Stimulated activated naive CD8-positive, alpha-beta T cell treated with anti-CD3 and anti-CD28 coated beads, Interleukin-15, amount 100 ng/mL, for 72 hours (primary cell): ENCODE measurements at places on chromosomes 6 and 20.

- DNase-seq: no peak
Measured at GRCh38 chr6:127391094-127391953, 47.9 kb upstream of the ECHDC1 start.

- no peak for DNase-seq
Measured at GRCh38 chr20:24149881-24150307, 161.3 kb upstream of the GGTLC1 start.

DNA sequence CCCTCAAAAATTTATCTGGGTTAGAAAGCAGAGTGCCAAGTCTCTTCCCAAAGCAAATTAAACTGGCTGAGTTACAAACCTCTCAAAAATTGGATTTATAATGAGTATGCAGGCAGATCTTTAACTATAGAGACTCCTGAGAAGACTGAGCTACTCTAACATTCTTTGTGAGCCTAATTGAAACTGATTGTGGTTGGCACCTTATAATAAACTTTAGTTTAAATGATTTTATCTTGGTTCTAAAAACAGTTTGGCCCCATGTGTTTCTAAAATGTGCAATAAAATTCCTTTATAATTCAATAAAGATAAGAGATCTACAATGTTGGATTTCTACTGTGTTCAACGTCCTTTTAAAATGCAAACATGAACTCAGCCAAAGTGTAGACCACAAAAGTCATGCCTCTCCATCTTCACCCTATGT is 480.2 kb upstream of the RNF217 start:
- no peak for DNase-seq

GRCh38 chr6:165098165-165098564 is 211.2 kb downstream of the C6orf118 start:
- DNase-seq: peak; percentile 3

- DNase-seq: no peak
Measured at GRCh38 chr20:32839982-32840285, 18.8 kb upstream of the EFCAB8 start.

DNA sequence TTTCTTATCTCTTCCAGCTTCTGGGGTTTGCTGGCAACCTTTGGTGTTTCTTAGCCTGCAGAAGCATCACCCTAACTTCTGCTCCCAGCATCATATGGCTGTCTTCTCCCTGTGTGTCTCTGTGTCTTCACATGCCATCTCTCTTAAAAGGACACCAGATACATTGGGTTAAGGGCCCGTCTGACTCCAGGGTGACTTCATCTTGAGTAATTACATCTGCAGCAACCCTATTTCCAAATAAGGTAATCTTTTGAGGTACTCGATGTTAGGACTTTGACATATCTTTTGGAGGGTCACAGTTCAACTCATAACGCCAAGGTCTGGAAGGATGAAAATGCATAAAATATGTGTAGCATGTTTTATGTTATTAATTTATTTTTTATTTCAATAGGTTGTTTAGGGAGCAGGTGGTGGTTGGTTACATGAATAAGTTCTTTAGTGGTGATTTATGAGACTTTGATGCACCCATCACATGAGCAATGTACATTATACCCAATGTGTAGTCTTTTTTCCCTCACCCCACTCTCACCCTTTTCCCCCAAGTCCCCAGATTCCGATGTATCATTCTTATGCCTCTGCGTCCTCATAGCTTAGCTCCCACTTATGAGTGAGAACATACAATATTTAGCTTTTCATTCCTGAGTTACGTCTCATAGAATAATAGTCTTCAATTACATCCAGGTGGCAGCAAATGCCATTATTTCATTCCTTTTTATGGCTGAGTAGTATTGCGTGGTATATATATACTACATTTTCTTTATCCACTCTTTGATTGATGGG is 131.1 kb downstream of the TBXT start:
- no peak for DNase-seq

GRCh38 chr6:45637611-45638257 is 260.0 kb upstream of the SUPT3H start:
- DNase-seq: no peak

GRCh38 chr6:7730784-7731227 is 4.9 kb downstream of the BMP6 start:
- no peak for DNase-seq

- no peak for DNase-seq
Measured at GRCh38 chr6:42152024-42152423, 9.6 kb upstream of the C6orf132 start.

GRCh38 chr6:51619042-51619799 is 468.2 kb downstream of the PKHD1 start:
- no peak for DNase-seq

DNA sequence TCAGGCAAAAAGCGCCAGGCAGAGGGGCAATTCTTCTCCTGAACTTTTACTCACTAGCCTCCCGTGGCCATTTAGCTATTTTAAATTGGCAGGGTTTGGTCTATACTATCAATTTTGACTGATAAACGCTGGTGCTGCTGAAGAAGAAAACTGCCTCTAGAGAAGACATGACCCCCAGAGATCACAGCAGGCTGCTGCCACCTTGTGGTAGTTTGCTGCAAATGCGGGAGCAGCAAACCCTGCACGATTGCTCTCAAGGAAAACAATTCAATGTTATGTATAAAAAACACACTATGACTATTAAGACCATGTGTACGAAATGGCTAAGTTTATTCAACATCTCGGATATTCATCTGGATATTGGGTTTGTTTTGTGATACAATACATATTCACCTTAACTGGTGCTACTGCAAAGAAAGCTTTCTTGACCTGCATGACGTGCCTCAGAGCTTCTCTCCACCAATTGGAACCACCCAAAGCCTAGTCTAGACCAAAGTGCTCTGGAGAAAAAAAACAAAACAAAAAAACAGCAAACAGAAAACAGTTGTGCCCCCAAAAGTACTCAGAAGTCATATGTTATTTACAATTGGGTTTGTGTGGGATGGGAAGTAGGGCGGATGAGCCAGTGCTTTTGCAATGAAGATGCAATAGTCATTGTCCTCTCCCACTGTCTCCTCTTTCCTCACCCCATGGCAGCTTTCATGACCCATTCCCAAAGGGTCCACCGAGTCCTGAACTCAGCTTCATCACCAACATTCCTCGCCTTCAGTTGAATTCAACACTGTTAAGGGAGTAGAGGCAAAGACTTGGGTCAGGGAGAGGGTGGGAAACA is 19.6 kb upstream of the IL17F start:
- peak; percentile 67 for DNase-seq

- peak; percentile 47 for DNase-seq
Measured at GRCh38 chr20:51022803-51023616, at the start of gene KCNG1. KCNG1 (minus strand) TSS chr20:51023107; CDS start chr20:51010338, 12,769 bp downstream.

- DNase-seq: no peak
Measured at GRCh38 chr20:36214684-36215256, 21.5 kb upstream of the AAR2 start.

DNA sequence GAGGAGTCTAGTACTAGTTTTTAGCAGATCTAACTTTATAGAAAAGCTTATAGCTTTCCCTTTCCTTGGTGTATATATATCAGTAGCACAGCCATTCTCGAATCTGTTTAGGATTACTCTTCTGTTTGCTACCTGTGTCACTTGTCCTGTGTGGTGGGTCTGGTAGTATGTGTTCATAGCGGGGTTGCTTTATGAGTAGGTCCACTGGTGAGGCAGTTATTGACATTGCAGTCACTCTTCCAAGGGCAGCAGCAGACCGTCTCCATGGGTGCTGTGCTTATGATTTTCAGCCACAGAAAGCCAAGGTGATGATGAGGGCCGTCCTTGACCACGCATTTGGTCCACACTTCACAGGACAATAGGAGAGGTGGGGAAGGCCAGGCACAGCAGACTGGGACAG is 171.5 kb downstream of the CDKAL1 start:
- peak; percentile 33 for DNase-seq

GRCh38 chr20:9323622-9324021 is 190.8 kb upstream of the LAMP5 start:
- DNase-seq: no peak

DNA sequence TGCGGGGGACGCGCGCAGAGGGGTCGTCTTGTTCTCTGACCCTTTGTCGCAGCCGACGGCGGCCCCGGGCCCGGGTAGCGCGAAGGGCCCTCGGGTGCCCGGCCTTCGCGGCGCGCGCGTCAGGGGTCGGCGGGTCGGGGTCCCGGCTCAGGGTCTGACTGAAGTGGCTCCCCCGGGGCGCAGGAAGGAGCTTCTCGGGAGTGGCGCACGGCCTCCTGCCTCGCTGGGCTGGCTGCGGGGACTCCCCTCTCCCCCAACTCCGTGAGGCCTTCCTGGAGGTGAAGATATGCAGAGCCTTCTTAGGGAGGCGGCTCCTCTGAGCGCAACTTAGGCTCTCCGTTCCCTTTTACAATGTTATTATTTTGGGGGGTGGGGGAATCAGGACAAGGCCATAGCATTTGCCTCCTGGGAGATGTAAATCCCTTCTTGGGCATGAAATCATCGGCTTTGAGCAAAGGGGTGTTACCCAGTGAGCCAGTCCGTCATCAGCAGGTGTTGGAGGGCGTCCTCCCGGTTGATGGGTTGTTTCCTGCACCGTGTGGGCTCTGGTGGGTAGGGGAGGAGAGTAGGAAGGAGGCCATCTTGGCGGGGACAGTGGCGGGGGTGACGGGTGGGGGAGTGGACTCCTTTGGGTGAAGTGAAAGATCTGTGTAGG is 523 bp downstream of the CDS2 start:
- peak; percentile 78 for DNase-seq

DNA sequence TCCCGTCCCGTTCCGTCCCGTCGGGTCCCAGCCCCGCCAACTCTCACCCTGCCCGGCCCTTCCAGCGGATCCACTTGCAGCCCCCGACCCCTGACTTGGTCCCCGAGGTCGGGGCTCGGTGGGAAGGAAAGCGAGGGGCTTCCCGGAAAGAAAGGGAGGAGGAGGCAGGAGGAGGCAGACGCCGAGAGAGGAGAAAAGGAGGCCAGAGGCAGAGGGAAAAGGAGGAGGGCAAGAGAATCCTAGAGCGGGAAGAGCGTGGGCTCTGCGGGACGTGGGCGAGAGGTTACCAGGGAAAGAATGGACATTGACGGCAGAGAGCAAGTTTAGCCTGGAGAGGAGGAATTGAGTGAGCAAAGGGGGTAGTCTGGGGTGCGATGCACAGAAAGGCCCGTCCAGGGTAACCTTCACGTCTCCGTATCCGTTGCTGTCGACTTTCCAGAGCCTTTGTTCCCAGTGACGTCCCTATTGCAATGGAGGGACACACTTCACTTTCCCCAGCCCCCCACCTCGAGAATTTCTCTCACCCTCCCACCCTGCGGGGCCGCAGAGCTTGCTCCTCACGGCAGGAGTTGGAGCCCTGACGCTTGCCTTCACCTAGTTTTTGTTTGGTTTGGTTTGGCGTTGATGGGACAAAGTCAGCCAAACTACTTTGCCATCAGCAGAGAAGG is 477 bp upstream of the MOXD1 start:
- DNase-seq: no peak

DNA sequence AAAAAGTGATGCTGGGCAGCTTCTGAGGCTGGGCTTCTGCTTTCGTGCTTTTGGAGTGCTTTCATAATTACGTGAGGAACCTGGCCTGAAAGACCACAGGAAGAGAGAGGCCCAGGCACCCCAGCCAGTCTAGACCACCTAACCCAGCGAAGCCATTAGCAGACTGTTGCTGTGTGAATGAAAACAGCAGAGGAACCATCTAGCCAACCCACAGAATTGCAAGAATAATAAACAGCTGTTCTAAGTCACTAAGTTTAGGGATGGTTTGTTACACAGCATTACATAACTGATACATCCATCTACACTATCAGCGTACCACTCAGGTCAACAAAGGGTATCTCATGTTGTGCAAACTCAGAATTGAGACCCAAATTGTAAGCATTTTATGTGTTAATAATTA is 34.5 kb downstream of the FGD2 start:
- no peak for DNase-seq

GRCh38 chr20:24102749-24103333 is 114.3 kb upstream of the GGTLC1 start:
- DNase-seq: no peak

- DNase-seq: no peak
Measured at GRCh38 chr6:51640021-51640420, 447.4 kb downstream of the PKHD1 start.

DNA sequence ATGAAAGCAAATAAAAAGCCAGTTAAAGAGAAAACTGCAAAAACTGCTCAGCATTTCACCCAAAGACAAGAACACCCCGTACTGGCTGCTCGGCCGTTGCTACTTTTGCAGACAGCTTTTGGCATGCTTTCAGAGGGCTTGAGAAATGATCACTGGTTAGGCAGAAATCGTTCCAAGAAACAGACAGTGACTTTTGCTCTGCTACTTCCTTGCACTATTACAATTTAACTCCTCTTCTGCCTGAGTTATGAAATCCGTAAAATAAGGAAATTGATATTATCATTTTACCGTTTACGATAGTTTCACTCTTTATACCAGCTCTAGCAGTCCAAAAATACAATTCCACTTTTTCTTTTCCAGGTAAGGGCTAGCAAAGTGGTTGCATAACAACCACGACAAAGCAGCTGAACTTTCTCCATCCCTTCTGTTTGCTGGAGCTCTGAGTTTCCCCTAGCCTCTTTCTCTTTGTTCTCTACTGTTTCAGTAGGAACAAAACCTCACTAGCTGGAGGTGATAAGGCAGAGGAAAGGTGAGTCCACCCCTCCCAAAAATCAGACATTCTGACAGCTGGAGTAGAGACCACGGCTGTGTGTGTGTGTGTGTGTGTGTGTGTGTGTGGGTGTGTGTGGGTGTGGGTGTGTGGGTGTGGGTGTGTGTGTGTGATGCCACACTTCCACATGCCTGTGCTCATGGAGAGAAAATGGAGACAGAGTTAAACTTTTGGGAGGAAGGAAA is 191.8 kb upstream of the RREB1 start:
- DNase-seq: no peak

GRCh38 chr6:6221787-6222535 is 98.5 kb downstream of the F13A1 start:
- no peak for DNase-seq

- DNase-seq: no peak
Measured at GRCh38 chr20:44593751-44594150, 11.4 kb downstream of the PKIG start.

- DNase-seq: no peak
Measured at GRCh38 chr20:4320291-4320690, 304.9 kb upstream of the RNF24 start.

- no peak for DNase-seq
Measured at GRCh38 chr6:28368522-28368921, 18.8 kb downstream of the ZKSCAN3 start.

DNA sequence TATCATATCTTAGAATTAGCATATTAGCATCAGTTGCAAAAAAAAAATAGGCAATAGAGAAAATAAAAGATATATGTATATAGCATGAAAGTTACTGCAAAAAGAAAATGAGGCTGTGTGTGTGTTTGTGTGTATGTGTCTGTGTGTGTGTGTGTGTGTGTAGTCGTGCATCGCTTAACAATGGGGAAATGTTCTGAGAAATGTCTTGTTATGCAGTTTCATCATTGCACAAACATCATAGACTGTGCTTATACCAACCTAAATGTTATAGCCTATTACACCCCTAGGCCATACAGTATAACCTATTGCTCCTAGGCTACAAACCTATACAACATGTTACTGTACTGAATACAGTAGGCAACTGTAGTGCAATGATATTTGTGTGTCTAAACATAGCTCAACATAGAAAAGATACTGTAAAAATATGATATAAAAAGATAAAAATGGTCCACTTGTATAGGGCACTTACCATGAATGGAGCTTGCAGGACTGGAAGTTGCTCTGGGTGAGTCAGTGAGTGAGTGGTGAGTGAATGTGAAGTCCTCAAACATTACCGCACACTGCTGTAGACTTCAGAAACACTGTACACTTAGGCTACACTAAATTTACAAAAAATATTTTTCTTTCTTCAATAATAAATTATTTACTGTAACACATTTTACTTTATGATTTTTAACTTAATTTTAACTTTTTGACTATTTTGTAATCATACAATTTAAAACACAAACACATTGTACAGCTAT is 805.1 kb downstream of the KIF16B start:
- DNase-seq: no peak
